ENCODE measurements at places on chromosomes 1 and 21.

DNA sequence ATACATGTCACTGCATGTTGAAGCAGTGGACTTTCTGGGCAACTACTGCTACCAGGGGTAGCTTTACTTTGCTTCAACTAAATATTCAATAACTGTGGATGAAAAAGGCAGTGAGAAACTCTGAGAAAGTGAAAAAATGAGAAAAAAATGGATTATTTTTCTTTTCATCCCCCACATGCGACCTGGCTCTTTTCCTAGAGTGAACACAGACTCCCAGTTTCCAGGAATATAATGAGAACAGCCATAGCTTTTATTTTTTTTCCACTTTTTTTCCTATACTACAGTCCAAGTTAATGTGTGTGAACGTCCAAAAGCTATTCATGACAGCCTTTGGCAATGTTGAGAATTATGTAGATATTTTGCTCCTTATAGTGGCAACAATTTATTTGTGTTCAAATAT, 230.4 kb downstream of the DNM3 start:
- DNase-seq = no peak

DNA sequence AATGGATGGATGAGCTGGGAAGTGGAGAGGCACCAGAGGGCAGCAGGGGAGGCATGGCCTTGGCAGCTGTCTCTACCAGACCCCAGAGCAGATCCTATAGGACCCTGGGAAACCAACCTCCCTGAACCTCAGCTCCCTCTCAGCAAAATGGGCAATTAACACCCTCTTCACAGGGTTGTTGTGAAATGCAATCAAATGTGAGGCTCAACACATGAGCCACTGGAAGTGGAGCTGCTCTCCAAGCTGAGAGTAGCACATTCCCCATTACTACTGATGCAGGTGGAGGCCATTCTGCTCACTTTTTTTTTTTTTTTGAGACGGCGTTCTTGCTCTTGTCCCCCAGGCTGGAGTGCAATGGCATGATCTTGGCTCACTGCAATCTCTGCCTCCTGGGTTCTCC, 6.5 kb upstream of the SYNC start:
- DNase-seq = no peak

- DNase-seq = no peak
Measured at GRCh38 chr1:228341450-228341813, 65.2 kb downstream of the TRIM11 start.

- no peak for DNase-seq
Measured at GRCh38 chr1:157325220-157325619, 187.0 kb upstream of the ETV3 start.

- no peak for DNase-seq
Measured at GRCh38 chr1:208526613-208527125, 282.5 kb upstream of the PLXNA2 start.

DNA sequence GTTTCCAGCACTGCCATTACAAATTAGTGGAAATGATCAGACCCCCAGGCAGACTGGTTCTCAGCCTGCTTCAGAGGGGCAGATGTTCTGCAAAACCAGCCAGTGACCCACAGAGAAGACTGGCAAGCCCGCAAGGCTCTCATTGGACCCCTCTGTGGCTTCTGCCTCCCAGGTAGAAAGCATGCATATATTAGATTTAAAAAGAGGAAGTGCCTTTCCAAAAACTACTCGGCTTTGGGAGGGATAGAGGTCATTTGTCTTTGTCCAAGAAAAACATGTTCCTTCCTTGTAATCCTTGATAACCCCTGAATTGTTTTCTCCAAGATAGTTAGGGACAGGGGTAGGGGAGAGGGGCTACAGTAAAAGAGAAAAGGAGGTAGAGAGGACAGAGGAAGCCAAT, 11.8 kb downstream of the HIVEP3 start:
- no peak for DNase-seq

DNA sequence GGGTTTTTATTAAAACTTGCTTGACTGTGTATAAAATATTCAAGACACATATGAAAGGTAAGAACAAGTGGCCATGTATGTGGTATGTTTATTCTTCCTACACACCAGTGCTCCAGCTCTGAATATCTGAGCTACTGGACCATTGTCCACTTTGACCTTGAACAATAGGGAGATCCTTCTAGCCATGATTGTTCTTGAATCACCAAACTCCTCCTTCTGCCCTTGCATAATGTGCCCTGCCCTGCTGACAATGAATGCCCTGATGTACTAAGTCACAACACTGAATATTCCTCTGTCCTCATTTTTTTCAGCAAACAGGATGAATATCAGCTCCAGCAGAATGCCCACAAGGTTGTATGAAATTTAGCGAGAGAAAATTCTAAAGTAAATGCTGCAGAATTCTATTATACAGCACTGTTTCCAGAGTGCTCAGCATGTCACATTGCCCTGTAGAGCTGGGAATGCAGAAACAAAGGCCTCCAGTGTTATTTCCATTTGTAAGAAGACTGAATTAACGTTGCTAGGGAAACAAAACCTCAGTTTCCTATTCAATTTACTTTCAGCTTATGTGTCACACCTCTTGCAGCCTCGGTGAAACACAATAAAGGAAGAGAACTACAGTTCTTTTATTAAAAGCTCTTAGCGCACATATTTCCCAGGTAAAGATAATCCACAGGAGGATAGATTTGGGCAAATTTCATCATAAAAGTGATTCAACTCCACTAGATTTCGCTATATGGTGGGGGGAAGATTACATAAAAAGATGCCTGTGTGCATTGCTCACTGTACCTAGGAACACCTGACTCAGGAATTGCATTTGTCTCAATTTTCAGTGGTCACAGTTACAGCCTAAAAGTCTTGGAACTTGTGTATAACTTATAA, 187.4 kb upstream of the ATP1B1 start:
- no peak for DNase-seq

DNA sequence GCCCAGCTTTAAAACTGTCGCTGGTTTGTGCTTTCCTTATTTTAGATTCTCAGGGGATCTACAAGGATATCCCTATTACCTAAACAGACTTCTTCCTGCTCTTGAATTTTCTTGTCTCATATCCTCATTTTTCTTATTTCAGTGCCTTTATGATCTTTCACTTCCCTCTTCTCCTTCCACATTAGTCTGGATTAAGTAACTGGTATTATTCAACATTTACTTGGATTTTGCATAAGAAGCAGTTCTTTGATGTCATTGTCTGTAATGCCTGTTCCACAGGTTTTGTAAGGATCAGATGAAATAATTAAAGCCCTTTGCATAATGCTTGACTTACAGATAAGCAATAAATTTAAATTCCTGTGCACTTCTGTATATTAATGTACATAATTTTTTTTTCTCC, 26.5 kb downstream of the CXADR start:
- no peak for DNase-seq

GRCh38 chr1:147897029-147897752, 5.4 kb upstream of the GJA8 start:
- no peak for DNase-seq

DNA sequence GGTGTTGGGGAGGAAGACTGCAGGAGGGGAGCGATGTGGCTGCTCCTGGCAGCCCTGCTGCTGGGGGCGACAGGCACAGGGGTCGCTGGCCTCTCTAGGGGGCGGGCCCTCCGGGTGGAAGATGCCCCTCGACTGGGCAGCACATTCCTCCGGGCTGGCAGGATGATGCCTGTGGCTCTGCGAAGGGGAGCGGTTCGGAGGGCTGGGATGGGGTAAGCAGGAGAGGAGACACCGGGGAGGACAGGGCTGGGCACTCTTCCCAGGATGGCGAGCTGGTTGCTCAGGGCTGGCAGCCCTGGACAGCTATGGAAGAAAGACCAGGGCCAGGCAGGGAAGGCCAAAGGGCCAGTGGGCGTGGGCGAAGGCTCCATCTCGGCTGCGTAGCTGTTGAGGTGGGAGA, 12.8 kb downstream of the HEYL start:
- DNase-seq = no peak

GRCh38 chr1:86520789-86521521, 25.9 kb upstream of the CLCA4 start:
- DNase-seq = no peak

DNA sequence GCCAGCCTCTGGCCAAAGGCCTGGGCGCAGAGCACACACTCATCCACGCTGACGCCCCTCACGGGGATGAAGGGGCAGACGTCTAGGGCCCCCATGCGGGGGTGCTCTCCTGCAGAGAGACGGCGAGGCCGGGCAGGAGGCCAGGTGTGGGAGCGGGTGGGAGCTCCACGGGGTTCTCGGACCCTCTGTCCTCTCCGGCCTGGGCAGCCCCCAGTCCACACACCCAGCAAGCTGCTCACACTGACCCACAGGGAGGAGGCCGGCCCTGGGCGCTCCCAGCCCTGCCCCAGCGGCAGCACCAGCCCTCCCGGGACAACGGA, 2.5 kb downstream of the FTCD start:
- no peak for DNase-seq

GRCh38 chr1:45152126-45152525, 54.3 kb downstream of the ZSWIM5 start:
- no peak for DNase-seq

DNA sequence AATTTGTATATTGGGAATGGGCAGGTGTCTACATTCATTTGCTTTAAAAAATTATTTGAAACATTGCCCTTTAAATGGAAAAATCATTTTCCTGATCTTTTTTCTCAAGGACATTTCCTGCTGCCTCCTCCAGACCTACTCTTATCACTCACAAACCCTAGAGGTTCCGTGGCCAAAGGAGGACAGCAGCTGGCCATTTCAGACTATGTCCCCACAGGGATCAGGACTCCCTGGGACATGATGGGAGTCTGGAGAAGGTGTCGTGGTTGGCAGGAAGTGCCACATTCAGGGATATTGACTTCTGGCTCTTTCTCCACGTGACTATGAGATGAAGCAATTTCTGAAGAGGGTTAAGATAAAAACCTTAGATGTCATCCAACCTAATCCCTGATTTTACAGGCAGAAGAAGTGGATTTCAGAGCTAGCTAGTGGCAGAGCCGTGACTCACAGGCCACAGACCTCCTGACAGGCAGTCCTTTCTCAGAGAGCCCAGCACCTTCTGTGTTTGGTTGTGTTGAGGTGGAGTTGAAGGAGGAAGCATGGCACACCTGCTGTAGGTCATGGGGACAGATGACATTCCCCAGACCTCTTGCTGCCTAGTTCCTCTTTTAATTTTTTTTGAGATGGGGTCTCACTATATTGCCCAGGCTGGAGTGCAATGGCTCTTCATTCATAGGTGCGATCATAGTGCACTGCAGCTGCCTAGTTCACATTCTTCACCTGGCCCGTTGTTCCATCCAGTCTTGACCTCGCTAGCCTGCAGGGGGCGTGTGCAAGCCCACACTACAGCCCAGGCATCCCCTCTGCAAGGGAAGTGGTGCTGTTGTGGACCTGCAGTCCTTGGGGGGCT, 25.5 kb upstream of the IL10 start:
- no peak for DNase-seq

GRCh38 chr1:27004471-27005165, 8.0 kb downstream of the TENT5B start:
- DNase-seq = no peak

DNA sequence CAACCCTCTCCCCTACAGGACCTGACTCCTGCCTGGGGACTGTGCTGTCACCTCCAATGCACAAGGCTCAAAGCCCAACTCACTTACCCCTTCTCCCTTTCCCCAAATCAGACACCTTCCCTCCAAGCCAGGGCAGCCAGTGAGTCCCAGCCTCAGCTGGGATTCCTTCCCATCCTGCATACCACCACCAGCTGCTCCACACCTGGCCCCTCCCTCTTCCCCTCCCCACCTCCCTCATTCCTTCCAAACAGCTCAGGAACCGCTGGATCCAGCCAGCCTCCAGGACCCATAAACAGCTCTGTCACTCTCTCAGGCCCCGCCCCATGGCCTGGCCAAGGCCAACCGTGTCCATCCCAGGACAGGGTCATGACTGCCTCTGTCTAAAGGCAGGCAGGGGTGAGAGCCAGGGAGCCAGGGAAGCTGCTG, 41.4 kb downstream of the ACOT7 start:
- no peak for DNase-seq

GRCh38 chr1:88730995-88731394, 46.9 kb downstream of the PKN2 start:
- no peak for DNase-seq

GRCh38 chr21:26964170-26964778, 2.6 kb downstream of the ADAMTS5 start:
- DNase-seq = no peak

- DNase-seq = no peak
Measured at GRCh38 chr1:150472601-150473200, 14.5 kb upstream of the TARS2 start.

DNA sequence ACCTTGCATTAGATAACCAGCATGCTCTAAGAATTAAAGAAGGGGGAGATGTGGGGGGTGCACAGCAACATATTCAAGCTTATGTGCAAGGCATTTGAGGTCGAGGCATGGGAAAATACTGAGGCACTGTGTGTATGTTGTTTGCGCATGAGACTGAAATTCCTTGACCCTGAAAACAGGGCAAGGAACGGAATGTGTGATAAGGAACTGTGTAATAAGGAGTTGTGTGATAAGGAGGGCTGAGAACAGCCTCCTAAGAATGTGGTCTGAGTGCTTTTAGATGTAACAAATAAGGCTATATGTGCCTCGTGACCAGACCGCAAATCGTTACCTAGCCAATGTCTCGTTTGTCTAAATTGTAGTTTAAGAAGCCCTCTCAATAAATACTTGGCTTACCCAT, 26.5 kb upstream of the ITLN1 start:
- no peak for DNase-seq

DNA sequence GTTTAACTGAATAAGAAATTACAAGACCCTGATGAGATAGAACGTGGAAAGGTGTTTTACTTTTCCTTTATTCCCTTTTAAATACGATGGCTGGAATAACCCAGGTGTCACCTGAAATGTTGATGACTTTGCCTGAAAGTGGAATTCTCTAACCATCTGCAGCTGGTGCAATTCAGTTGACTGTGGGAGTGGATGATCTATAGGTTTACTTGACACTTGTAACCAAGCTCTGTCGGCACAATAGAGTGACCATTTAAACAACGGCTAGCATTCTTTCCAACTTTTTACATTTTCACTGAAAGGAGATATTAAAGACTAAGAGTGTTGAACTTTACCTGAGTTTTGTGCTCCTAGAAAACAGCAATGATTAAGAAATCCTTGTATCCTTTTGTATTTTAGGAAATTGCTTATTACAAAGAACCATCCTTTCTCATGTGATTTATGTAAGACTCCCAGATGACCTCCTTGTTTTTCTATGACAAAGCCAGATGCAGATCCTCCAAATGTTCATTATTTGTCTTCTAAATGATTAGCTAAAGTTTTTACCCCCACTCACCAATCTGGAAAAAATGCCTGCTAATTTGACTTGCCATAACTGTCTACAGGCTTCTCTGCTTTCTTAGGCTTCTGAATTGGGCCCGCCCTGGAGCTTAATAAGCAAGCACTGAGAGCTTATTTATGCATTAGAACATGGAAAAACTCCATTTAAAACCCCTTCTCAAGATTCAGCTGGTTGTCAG, 129.5 kb upstream of the LRRC7 start:
- no peak for DNase-seq

GRCh38 chr1:232793944-232794343, 11.3 kb upstream of the MAP10 start:
- DNase-seq = peak; percentile 75

- no peak for DNase-seq
Measured at GRCh38 chr21:42253466-42253865, 34.5 kb downstream of the ABCG1 start.

DNA sequence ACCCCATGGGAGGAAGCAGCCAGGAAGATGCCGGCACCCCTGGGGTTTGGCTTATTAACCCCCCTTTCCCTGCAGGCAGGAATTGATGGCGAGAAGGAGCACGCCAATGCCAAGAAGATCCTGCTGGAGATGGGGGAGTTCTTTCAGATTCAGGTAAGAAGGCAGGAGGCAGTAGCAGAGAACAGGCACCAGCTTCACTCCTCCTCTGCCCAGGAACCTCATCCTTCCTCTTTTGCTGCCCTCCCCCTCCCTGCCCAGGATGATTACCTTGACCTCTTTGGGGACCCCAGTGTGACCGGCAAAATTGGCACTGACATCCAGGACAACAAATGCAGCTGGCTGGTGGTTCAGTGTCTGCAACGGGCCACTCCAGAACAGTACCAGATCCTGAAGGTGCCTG, 1.2 kb upstream of the RUSC1 start:
- no peak for DNase-seq
